ENCODE measurements at places on chromosomes 11 and 22.

DNA sequence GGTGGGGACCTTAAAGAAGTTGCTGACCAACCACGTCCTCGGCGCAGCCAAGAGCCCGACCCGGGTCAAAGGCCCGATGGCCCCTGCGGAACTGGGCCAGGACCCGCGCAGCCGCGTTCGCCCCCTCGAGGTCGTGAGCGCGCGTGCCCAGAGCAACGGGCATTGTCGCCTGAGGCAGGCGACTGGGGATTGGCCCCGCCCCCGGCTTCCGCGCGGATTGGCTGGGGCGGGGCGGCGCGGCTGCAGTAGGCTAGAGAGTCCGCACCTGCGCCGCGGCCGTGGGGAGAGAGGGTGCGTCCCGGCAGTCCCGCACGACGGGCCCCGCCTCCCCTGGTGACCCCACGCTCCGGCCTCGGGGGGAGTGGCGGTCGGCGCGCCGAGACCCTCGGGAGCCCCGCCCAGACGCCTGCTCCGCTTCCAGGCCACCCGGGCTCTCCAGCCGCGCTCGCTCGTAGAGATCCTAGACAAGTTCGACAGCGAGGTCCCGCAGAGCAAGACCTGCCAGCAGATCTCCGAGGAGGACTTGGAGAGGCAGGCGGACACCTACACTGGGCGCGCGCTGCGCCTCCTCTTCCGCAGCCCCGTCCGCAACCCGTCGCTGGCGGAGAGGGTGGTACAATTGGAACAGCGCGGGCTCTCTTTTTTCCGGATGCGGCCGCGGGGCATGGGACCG, 8.3 kb upstream of the PPIL2 start:
- DNase-seq: no peak

GRCh38 chr22:37636186-37636948, 3.1 kb upstream of the SH3BP1 start:
- no peak for DNase-seq

DNA sequence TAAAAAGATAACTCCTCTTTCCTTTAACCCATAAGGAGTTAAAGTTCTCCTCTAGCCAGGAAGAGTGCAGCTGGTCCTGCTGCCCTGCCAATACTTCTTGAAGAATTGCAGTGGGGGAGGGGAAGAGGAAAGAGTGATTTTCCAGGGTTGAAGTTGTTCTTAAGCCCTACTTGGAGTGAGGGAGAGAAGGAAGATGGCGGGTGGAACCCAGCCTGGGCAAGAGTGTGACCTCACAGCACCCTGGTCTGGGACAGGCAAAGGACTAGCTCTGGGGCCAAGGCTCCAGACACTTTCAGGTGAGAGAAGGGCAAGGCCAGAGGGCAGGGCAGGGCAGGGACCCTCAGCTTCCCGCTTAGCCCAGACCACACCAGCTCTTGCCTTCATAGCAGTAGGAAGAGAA, 6.6 kb downstream of the TNKS1BP1 start:
- DNase-seq: no peak

- DNase-seq: no peak
Measured at GRCh38 chr11:35978183-35978582, 34.3 kb downstream of the LDLRAD3 start.

GRCh38 chr11:73230931-73231330, 12.8 kb downstream of the P2RY2 start:
- no peak for DNase-seq

DNA sequence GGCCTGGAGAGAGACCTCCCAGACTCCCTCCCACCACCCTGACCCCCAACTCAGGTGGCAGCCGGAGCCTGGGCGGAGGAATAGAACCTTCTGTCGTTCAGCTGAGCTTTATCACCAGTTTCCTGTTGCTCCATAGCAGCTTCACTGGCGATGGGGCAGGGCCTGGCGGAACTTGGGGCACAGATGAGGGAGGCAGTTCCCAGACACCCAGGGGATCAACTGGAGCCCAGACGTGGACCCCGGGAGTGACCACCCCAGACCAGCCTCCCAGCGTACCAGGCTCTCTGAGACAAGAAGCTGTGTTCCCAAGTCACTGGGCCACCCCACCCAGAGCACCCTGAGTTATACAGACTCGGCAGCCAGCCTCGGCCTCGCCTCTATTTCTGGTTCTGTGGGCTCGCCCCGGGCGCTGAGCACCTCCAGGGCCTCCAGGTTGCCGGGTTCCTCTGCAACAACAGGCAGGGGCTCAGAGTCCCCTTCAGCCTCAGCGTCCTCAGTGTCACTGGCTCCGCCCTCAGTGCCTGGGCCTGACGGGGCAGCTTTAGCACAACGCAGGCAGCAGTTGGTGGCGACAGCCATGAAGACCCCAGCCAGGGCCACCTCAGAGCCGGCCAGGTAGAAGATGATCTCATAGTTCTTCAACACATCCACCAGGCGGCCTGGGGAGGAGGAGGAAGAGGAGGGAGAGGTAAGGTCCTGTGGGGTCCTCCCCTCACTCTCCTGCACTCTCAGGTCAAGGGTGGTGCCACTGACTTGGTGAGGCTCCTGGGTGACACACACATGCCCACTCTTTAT, 5.7 kb downstream of the SLC16A8 start:
- no peak for DNase-seq

- DNase-seq: no peak
Measured at GRCh38 chr11:128628686-128629085, 41.3 kb upstream of the ETS1 start.

- DNase-seq: no peak
Measured at GRCh38 chr22:20188567-20188877, 37.7 kb upstream of the CCDC188 start.

- no peak for DNase-seq
Measured at GRCh38 chr11:91967026-91967690, 257.5 kb upstream of the FAT3 start.

- no peak for DNase-seq
Measured at GRCh38 chr11:69309631-69310280, 15.8 kb downstream of the MYEOV start.

GRCh38 chr11:11349870-11350337, 3.1 kb downstream of the CSNK2A3 start:
- DNase-seq: no peak

GRCh38 chr11:44595964-44596381, 30.5 kb downstream of the CD82 start:
- no peak for DNase-seq

- DNase-seq: no peak
Measured at GRCh38 chr11:67285541-67286498, 3.3 kb upstream of the ANKRD13D start.

- no peak for DNase-seq
Measured at GRCh38 chr11:61814247-61814957, 2.4 kb downstream of the FADS1 start.

DNA sequence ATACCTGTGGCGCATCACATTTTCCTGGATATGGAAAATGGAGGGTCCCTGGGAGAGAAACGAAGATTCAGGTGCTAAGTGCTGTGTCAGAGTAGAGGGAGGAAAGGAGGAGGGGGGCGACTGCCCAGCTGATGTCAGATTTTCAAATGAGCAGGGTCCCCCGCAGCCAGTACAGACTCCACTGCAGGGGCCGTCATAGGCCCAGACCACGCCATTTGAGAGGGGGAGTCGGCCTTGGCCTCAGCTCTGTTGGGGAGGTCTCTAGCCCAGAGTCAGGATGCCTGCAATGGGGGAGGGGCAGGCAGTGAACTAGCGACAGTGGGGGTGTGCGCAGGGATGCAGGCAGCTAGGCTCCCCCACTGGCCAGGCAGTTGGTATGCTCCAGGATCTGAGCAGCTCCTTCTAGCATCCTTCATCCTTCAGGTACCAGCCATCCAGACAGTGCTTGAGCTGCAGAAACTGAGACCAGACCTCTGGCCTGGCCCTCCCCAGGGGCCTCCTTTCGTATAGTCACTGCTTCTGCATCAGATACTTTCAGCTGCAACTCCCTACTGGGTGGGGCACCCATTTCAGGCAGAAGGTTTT, at the start of the genes BSCL2 and GNG3:
Gene BSCL2, minus strand, starts transcription at position 148 of the 585 bp plus-strand sequence. CDS start 229 bp downstream, outside the sequence.
Gene GNG3, plus strand, starts transcription at position 400 of the 585 bp plus-strand sequence. CDS start 620 bp downstream, outside the sequence.
- DNase-seq: no peak

DNA sequence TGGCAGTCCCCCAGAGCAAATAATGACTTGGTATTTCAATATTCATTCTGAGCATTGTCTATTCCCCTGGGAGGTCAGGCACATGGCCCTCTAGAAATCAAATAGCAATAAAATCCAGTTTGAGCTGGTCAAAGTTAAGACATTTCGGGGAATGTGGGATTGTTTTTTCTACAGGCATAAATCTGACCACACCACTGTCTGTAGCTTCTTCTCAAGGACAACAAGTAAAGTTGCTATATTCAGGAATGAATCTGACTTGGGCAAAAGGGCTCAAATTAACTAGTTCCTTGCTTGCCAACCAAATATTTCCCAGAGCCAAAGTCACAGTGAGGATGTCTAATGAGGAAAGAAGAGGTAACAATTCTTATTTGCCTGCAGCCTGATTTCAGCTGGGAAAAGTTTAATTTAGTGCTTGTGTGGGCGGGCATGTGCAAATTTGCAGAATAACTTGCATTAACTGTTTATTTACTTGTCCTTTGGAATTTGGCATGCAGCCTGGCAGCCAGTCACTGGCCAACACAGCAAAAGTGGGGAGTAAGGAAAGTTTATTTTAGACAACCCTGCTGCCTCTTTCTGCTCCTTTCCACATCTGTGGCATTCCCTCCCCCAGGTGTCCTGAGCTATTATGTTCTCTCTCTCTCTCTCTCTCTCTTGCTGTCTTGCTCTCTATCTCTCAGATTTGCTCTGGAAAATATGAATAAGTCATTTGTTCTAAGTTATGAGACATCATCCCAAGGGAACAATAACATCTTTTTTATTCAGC, 51.2 kb upstream of the ARHGAP20 start:
- no peak for DNase-seq

DNA sequence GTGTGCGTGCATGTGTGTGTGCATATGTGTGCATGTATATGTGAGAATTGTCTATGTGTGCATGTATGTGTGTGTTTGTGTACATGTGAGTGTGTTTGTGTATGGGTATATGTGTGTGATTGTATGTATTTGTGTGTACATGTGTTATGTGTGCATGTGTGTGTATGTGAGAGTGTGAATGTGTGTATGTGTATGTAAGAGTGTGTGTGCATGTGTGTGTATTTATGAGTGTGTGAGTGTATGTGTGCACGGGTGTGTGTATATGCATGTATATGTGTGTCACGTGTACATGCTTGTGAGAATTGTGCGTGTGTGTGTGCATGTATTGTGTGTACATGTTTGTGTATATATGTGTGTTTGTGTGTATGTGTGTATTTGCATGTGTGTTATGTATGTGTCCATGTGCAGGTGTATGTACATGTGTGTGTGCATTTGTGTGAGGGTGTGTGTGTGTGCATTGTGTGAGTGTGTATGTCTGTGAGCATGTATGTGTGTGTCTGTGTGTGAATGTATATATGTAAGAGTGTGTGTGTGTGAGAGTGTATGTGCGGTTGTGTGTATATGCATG, 16.0 kb downstream of the MB start:
- DNase-seq: no peak

DNA sequence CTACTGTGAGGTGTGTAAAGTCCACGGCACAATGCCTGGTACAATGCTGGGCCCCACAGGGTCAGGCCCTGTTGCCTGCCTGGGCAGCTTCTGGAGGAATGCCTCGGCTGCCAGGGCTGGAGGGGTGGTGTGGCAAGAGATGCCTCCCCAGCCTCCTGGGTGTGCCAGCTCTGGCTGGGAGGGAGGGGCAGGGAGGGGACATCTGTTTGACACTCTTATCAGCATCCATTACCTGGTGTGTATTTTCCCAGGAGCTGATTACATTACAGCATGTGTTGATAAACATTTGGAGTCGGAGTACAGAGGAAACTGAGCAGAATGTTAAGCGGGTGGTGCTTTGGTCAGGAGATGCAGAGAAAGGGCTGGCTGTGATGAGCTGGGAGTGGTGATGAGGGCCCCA, 11.0 kb upstream of the NECTIN1 start:
- DNase-seq: no peak

DNA sequence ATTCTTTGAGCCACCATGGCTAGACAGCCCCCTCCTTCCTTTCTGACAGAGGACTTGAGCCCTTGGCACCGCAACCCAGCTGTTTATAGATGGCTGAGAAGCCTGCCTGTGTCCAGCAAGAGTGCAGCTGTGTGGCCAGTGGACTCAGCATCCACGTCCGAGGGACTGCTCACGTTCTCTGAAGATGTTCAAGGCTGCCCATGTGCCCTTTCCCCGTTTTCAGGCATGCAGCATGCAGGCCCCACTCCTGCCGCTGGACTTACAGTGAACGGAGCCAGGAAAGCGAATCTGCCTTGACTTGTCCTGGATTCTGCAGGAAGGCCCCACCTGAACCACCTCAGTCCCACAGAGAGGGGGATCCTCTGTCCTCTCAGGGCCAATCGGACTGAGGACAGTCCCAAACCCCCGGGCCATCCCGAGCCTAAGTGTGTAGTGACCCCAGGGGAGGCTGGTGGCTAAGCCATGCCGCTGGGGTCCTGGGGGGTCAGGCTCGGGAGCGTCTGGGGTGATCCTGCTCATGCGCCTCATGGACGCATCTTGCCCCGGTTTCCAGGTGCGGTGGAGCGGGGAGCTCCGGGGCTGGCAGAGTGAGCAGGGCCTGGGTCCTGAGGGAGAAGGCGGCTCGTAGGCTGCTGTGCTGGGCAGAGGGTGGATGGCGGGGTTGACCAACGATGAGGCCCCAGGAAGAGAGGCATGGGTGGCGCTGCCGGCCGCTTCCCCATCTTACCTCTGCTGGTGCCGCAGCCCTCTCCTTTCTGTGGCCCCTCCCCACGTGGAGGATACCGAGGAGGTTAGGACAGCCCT, 170.7 kb downstream of the CTTN start:
- DNase-seq: no peak

- DNase-seq: no peak
Measured at GRCh38 chr11:47148903-47149531, 27.7 kb downstream of the ARFGAP2 start.

GRCh38 chr11:132898676-132899075, 633.6 kb downstream of the OPCML start:
- DNase-seq: no peak

DNA sequence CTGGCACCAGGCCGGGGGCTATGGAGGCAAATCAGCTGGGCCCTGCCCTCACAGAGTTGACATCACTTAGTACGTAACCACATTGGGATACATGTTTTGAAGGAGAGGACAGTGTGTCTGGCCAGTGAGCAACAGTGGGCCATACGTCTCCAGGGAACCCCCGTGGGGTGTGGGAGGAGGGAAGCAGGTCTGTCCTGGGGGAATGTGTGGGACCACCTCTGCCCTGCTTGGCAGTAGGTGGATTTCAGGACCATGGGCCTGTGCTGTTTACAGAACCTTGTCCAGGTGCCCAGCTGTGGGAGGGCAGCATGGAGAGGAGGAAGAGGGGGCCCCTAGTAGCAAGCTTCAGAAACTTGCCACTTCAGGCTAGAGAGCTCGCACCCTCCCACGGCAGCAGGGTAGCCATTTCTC, 21.0 kb downstream of the P2RY2 start:
- DNase-seq: no peak
